ENCODE measurements at places on chromosomes 2 and 18.

DNA sequence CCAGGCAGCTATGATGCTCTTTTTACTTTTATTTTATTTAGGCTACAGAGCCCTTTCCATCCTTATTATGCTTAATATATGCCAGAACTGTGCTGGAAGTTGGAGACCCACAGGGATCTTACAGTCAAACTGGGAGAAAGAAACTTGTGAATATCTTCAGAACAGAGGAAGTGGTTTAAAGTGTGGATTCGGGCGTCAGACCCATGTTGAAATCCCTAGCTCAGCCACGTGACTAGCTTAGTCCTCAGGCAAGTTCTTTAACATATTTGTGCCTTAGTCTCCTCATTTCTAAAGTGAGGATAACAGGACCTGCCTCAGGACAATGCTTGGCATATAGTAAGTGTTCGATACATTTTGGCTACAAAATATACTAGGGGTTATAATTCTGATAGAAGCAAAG is 59.1 kb downstream of the MAP3K20 start:
- DNase-seq = no peak

DNA sequence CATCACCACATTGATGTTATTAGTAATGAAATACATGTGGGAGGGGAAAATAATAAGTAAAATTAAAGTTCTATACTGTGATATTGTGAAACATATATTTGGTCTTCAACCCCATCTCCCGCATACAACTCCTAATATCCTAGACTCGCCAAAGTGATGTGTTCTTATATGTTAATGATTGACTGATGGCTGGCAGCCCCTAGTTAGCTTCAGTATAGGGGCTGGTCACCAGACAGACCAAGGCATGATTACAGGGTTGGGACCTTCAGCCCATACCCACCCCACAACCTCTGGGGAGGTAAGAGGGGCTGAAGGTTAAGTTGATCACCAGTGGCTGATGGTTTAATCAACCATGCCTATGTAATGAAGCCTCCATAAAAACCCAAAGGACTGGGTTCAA is 28.1 kb upstream of the MREG start:
- no peak for DNase-seq

DNA sequence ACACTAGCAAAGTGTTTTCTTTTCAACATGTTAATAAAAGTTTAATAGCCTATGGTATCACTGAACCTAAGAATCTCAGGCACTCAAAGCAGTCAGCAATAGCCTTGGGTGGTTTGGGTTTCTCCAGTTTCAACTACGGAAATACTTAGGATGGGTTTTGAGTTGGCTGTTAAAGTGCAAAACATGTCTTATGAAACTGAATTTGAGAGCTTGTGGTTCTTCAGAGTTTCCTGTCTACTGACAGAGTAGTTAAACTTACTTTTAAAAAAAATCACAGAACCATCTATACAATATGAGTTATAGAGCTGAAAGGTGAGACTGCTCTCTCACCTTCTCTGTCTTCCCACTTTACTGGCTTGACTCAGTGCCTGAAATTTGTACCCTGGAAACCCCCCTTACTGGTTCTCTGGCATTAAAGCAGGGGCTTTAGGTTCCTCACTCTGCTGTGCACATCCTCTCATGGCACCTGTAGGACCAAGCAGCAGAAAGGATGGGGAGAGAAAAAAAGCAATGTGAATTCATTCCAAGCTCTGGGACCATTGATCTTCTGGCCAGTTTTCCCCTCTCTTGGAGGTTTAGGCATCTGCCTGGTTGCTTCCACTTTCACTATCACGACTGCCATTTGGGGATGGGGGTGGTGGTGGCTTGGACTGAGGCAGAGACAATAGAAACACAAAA is 18.1 kb downstream of the CCDC141 start:
- DNase-seq = no peak

- DNase-seq = no peak
Observed at GRCh38 chr18:76476665-76477561, 18.1 kb downstream of the ZNF516 start.

- DNase-seq = no peak
Observed at GRCh38 chr2:191083540-191083939, 67.3 kb downstream of the STAT4 start.

All from SHP77 treated with DMSO at 0.1 percent for 48 hours (cell line).